ELF-1 (cell line): ENCODE measurements at places on chromosomes 2 and 18.

- peak; percentile 56 for DNase-seq
Measured at GRCh38 chr18:3499501-3499900, 49.5 kb downstream of the TGIF1 start.

- DNase-seq, result no peak
Measured at GRCh38 chr2:64124168-64124567, 20.1 kb downstream of the PELI1 start.

DNA sequence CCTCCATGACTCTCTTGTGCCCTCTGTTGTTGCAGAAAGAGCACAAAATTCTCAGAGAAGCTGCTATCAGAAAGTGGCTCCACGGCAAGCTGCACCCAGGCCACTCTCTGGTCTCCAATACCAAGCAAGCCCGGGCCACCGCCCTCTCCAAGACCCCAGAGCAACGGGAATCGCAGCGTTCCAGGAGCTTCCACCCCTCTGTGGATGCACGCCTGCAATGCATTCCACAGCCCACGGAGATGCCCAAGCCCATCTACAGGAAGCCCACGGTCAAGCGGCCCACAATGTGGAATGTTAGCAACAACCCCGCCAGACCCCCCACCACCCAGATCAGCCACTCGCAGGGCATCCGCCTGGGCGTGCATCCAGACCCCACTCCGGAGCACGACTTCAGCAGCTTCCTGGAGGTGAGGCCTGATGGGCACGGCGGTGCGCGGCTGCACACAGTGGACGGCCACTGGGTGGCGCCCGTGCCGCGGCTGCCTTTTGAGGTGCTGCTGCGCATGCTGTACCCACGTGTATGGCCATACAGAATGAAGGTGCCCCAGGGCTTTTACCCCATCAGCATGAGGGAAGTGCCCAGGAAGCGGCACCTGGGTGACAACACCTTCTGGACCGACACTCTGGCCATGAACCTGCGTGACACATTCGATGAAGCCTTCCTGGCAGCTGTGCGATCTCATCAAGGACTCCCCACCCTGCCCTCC lies 6.3 kb downstream of the ANKRD53 start:
- DNase-seq, result peak; percentile 79

DNA sequence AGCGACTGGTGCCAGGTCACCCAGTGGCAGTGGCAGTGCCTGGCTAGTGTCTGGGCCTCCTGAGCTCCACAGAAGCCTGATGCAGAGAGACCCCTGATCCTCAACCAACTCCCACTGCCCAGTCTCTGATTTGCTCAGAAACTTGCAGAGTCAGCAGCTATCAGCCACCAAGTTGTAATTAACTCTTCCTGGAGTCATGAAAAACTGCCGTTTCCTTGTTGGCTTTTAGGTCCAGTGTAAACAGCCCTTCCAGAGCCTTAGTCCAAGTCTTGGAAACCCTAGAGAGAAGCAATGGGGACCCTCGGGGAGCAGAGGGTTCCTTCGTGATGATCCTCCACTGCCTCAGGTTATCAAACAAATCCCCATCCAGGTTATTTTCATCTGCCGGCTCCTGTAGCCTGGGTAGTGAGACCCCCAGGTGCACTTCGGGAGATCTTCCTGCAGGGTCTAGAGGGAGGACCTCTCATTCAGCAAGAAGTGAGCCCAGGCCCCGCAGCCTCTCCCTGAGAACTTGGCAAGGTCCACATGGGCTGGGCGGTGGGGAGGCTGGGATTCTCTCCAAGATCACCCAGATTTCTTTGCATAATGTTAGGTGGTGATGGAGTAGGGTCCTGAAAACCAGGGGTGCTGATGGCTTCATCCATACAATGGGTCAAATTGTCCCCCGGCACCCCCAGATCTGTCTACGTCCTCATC lies 137.7 kb upstream of the HDAC4 start:
- no peak for DNase-seq

GRCh38 chr18:11163665-11164064 lies 14.3 kb upstream of the PIEZO2 start:
- peak; percentile 74 for DNase-seq

DNA sequence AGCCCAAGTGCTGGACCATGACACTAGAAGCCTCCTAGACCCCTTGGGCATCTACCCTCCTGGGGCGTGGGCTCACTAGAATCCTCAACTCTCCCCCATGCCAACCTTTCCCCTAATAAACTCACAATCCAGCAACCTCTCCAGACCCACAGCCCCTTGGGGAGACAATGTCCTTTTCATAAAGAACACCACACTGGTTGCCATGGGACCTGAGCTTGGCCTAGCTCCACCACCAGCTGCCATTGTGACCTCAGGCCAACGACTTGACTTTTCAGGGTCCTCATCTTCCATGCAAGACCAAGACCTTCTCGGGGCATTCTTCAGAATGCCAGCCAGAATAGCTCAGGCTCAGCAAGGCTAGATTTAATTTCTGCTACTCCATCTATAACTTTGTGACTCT lies 128.1 kb upstream of the NPAS2 start:
- DNase-seq, result no peak

GRCh38 chr18:10900435-10900834 lies 248.9 kb downstream of the PIEZO2 start:
- no peak for DNase-seq

- DNase-seq, result peak; percentile 53
Measured at GRCh38 chr18:22930089-22930713, 2.9 kb upstream of the RBBP8 start.

DNA sequence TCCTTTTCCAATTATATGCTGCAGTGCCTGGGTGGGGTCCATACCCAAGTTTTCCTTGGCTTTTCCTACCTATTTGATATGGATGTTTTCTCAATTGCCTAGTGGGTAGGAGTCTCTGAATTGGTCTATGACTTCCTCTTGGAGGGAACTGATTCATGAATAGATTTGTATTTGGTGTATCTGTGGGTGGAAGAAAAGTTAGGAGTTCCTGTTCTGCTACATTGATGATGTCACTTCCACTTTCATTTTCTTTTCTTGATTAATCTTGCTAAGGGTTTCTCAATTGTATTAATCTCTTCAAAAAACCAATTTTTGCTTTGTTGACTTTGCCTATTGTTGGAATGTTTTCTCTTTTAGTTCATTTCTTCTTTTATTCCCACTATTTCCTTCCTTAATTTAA lies 37.4 kb upstream of the SLC9A2 start:
- no peak for DNase-seq

DNA sequence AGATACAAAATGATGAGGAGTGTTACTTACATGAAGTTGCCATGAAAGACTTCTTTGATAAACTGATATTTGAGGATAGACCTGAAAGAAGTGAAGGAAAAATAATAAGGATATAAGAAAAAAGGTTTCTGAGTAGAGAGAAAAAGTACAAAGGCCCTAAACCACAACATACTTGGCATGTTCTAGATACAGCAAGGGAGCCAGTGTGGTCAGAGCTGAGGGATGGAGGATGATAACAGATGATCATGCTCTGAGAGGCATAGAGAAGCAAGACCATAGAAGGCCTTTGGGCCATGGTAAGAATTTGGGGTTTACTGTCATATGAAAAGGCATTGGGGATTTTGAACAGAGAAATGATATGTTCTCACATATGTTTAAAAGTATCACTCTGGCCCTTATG lies 424.1 kb upstream of the CHST9 start:
- DNase-seq, result no peak

GRCh38 chr2:230161184-230161583 lies 58.6 kb downstream of the SP110 start:
- no peak for DNase-seq

- no peak for DNase-seq
Measured at GRCh38 chr2:239522002-239522739, 121.4 kb upstream of the HDAC4 start.

DNA sequence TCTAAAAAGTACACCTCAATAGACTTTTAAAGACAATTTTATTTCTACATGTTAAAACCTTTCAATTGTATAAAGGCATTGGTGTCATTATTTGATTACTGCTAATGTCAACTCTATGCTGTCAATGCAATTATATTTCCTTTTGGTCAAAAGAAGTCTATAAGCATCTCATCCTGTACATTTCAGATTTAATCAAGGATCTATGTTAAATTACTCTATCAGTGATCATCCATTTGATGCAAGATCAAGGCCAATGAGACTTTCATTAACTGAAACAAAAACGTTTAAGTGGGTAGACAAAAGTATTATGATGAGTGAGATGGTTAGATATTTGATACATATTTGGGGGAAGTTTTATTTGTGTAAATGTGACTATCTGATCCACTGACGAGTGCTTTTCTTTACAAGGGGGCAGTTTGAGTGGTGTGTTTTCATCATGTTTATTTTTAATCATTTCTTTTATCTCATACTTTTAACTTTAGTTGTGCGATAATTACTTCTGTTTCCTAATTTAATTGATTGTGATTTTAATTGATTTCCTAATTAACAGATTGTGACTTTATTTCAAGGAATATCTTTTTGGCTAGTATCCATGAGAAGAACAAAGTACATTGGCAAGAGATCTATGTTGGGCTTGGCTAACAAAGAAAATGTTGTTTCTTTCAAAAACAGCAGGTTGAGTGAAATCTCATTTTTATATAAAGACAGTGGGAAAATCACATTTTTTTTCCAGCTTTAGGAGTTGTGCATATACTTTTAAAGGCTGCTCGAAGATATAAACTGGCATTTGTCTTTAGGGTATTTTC lies 1.1 kb downstream of the ARHGAP28 start:
- no peak for DNase-seq

DNA sequence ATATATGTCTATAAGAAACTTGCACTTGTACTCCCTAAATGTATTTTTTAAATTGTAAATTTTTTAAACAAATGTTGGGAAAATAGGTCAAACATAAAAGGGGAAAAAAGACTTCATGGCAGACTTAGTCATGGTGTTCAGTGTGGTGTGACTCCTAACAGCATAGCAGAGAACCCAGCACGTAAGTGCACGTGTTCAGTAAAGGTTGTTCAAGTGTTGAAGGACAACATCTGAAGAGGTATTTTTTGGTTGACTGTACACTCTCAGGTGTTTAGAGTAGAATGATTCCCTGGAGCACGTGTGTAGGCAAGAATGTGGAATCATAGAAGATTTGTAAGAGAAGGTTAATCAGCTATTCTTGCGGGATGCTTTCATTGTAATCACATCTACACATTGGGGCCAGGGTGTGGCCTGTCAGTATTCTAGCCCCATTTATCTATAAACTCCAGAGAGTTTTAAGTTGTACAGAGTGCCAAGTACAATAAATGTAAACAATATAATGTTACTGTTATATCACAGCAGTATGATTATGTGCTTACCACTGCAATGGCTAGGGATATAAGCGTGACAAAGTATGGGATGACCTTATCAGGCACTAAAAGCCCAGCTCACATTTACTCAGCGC lies 106.8 kb downstream of the CRIM1 start:
- DNase-seq, result no peak

- DNase-seq, result no peak
Measured at GRCh38 chr2:143736904-143737303, 607.7 kb downstream of the ARHGAP15 start.

- DNase-seq, result no peak
Measured at GRCh38 chr18:66143029-66143428, 392.2 kb downstream of the CDH7 start.

- DNase-seq, result no peak
Measured at GRCh38 chr2:871926-872680, 78.5 kb upstream of the SNTG2 start.

DNA sequence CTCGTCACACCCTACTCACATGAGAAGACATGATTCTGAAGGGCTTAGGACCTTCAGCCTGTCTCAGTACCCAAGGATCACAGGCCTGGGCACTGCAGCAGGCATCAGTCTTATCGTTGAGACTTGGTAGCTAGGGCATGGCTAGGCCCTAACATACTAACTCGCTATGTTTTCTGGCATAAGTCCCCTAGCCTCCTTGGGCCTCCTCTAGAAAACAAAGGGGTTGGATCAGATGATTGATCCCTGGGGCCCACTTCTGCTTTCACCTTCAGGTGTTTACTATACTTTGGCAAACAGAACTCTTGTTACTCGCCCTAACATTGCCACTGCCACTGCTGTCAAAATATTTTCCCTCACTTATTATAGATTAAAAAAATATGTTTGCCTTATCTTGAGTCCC lies 44.2 kb downstream of the VSNL1 start:
- no peak for DNase-seq

DNA sequence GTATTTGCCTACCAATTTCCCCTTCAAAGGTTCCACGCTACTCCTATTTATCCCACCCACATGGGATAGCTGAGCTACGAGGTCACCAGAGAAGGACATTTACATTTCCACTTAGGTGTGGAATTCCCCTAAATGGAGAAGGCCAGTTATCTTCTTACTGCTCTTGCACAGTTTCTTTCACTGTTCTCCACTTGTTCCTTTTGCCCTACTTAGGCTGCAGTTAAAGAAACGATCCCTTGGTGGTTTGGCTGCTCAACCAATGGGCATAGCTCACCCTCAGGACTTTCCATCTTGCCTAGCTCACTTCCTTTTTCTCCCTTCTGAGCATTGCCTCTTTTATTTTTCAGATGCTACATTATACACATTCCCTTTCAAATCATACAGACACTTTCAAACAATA lies 11.2 kb upstream of the NABP1 start:
- no peak for DNase-seq

GRCh38 chr2:96965781-96966514 lies 20.4 kb downstream of the FAM178B start:
- DNase-seq, result no peak

DNA sequence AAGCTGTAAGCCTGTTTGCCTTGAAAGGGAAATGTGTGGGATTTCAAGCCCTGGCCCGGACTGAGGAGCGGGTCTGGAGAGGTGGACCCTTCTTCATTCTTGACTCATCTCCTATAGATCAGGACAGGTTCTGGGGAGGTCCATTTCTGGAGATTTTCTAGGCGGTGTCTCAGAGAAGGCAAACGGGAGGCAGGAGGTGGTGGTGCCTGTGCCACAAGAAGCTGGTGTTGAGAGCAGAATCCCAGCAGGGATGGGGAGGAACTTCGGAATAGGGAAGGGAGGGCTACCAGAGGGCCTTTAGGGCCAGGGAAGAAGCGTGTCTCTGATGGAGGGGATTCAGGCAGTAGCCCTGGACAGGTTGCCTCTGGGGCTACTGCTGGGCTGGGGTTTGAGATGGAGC lies 93.0 kb downstream of the CTIF start:
- no peak for DNase-seq

- DNase-seq, result no peak
Measured at GRCh38 chr18:63617915-63618234, 26.2 kb downstream of the SERPINB4 start.

- DNase-seq, result no peak
Measured at GRCh38 chr2:8576525-8577167, 105.2 kb upstream of the ID2 start.

DNA sequence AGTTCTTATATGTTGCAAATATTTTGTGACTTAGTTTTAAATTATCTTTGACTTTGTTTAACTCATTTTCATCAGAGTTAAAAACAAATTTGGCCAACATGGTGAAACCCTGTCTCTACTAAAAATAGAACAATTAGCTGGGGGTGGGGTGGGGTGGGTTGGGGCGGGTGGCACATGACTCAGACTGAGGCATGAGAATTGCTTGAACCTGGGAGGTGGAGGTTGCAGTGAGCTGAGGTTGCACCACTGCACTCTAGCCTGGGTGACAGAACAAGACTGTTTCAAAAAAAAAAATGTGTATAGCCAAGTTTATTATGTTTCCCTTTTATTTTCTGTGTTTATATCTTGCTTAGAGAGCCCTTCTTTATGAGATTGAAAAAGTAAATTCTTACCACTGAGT lies 14.2 kb upstream of the LIPG start:
- DNase-seq, result no peak

- DNase-seq, result no peak
Measured at GRCh38 chr2:19292007-19292406, 66.4 kb downstream of the OSR1 start.

GRCh38 chr2:207482630-207483029 lies 47.1 kb upstream of the CREB1 start:
- DNase-seq, result no peak

- no peak for DNase-seq
Measured at GRCh38 chr2:18311420-18312195, 248.8 kb downstream of the RDH14 start.
